ENCODE measurements at places on chromosomes 12 and 14.

DNA sequence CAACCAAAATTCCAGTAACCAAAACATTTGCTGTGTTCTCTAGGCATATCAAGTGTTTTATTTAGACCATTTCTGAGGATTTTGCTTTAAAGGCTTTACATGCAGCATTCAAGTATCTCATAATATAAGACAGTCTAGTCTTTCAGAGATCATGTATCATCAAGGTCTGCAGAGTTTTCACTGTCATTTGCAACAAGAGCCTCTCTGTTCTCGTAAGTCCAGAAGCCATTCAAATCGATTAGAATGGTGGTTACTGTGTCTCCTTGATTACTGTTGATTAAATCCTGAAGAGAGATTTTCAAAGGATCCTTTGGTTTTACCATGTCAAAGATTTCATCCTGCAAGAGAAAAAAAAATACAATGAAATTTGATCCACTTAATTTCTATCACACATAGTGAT lies 36.3 kb downstream of the PPP2R3C start:
- no peak for DNase-seq

GRCh38 chr14:42673963-42674362 lies 1067.3 kb downstream of the LRFN5 start:
- DNase-seq: no peak

DNA sequence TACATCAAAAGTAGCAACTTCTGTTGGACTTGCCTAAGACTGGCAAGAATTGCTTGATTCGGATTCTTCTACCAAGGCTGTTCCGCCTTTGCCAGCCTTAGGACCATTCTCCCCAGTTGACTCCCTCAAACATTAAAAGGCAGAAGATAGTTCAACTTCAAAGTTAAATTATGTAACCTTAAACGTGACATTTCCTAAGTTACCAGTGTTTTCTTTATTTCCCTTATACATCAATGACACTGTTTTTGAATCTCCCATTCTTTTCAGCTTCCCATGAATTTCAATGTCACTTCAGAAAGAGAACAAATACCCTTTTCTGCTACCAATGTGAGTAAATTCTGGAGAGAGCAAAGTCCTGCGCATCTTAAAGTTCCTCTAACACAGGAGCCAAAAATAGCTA lies 25.2 kb downstream of the CAPRIN2 start:
- DNase-seq: no peak

DNA sequence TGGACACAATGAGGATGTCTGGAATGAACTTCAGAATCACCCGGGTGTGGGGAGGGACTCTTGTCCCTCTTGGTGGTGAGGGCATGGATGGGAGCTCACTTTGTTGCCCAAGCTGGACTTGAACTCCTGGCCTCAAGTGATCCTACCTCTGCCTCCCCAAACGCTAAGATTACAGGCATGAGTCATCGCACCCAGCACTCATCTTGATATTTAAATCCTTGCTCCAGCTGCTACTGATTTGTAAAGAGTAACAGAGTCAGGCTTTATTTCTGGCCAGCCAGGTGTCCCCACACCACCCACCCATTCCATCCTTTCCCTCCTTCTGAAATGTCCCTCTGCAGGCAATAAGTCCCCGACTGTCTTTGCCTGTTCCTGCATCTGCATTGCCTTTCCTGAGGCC lies 4.9 kb downstream of the DDX54 start:
- DNase-seq: no peak

DNA sequence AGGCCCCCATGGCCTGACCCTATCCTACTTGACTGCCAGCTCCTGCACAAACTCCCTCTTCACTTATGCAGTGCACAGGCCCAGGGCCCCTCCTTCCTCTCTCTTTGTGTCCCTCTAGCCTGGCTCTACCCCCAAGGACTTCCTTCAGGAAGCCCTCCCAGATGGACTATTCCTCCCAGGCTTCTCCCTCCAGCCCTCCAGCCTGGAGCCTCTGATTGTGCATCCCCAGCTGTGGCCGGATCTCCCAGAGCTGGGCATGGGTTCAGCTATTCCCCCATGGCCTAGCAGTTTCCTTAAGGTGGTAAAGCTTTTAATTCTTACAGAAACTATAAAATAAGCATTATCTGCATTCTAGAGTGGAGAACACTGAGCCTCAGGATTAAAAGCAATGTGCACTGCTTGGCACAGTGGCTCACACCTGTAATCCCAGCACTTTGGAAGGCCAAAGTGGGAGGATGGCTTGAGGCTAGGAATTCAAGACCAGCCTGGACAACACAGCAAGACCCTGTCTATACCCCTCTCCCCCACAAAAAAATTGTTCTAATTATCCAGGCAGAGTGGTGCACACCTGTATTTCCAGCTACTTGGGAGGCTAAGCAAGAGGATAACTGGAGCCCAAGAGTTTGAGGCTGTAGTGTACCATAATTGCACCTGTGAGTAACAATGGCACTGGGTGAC lies 16.8 kb upstream of the KRT8 start:
- DNase-seq: no peak

- no peak for DNase-seq
Observed at GRCh38 chr12:55818140-55818728, 393 bp downstream of the ORMDL2 start.

All from NCI-H1930 (cell line).